ENCODE measurements at places on chromosomes 3 and 15.

- DNase-seq = no peak
These were observed 479.4 kb upstream of the KCNMB2 start for GRCh38 chr3:178056868-178057267.

GRCh38 chr3:2978977-2979732 lies 131.0 kb downstream of the IL5RA start:
- DNase-seq = no peak

- no peak for DNase-seq
These were observed 3.4 kb downstream of the GAP43 start for GRCh38 chr3:115626721-115627120.

DNA sequence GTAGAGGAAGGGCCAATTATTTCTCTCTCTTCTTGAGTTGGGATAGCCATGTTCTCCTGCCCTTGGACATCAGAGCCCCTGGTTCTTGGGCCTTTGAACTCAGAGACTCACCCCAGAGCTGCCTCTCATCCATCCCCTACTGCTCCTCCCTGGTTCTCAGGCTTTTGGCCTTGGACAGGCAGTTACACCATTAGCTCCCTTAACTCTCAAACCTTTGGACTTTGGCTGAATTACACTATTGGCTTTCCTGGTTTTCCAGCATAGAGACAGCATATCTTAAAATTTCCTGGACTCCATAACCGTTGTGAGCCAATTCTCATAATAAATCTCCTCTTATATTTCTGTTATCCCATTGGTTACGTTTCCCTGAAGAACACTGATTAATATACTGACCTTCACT lies 63.7 kb upstream of the CHL1 start:
- DNase-seq = no peak

DNA sequence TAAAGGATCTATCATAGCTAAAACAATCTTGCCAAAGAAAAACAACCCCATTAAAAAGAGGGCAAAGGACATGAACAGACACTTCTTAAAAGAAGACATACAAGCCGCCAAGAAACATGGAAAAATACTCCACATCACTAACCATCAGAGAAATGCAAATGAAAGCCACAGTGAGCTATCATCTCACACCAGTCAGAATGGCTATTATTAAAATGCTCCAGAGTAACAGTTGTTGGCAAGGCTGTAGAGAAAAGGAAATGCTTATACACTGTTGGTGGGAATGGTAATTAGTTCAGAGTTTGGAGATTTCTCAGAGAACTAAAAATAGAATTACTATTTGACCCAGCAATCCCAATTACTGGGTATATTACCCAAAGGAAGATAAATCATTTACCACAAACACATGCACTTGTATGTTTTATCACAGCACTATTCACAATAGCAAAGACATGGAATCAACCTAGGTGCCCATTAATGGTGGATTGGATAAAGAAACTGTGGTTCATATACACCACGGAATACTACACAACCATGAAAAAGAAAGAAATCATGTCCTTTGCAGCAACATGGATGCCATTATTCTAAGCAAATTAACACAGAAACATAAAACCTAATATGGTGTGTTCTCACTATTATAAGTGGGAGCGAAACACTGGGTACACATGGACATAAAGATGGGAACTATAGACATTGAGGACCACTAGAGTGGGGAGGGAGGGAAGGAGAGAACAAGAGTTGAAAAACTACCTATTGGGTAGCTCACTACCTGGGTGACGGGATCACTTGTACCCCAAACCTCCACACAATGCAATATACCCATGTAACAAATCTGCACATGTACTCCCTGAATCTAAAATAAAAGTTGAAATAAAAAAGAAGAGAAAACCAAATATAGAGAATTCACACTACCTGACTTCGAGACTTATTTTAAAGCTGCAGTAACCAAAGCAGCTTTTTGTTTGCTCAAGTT lies 32.6 kb downstream of the ITGA11 start:
- DNase-seq = no peak

DNA sequence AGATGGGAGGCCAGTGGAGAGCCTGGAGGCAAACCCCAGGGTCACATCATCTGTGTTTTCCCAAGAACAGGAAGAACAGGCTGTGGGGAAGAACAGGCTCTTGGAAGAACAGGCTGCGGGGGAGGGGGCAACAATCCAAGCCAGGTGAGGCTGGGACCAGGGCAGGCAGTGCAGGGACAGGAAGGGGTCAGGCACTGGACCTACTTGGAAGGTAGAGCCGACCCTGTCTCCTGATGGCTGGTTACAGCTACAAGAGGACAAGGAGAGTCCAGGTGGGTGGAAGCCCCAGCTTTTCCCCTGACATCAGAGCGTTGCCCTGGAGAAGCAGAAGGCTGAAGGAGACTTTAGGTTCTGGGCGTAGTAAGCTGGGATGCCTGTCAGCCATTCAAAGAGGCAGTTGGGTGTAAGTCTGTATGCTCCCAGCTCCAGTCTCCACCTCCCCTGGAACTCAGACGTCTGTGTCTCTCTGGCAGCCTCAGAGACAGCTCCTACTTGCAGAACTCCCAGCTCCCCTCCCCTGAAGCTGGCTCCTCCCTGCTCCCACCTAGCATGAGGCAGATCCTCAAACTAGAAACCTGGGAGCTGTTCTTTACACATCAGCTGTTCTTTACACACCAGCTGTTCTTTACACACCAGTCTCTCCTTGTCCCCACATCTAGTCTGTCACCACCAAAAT lies 130.9 kb downstream of the DNAJB8 start:
- DNase-seq = no peak

DNA sequence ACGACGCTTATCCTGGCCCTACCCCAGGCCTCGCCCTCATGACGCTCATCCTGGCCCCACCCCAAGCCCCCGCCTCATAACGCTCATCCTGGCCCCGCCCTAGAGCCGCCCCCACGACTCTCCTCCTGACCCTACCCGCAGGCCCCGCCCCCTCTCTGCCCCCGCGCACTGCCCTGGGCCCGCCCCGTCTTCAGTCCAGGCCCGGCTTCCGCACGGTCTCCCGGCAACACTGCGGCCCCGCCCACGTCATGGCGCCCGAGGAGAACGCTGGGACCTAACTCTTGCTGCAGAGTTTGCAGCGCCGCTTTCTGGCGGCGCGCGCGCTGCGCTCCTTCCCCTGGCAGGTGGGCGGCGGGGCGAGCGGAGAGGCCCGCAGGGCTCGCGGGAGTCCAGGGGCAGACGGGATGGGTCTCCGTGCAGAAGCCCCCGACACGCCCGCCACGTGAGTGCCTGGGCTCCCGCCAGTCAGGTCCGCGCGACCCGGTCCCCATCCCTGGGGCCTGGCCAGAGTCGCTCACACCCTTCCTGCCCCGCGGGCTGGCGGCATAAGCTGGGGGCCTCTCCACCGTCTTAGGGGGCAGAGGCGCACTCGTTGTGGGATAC lies 52.5 kb upstream of the ROPN1B start:
- peak; percentile 96 for DNase-seq

- DNase-seq = no peak
These were observed 432 bp upstream of the RAD54L2 start for GRCh38 chr3:51538115-51538458.

- no peak for DNase-seq
These were observed 75.0 kb downstream of the GABRB3 start for GRCh38 chr15:26697913-26698312.

DNA sequence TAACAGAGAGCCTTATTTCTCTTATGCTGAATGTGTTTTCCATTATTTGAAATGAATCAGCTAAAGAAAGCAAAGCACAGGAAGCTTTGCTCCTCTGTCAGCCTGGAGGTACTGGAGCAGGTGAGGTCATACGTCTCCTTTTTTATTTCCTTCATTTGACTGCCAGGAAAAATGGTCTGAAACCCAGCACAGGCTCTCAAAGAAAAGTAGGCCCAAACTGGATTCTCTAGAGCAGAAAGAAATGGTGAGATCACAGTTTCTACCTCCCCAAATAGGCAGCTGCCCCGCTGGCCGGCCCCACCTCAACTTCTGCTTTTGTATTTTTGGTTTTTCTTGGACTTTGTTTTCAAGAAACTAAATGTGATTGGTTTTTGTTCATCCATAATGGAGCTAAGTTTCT lies 95.1 kb downstream of the RPL39L start:
- no peak for DNase-seq

GRCh38 chr3:196821806-196822355 lies 45.8 kb upstream of the SENP5 start:
- no peak for DNase-seq

- DNase-seq = no peak
These were observed 187.1 kb upstream of the DNAJC19 start for GRCh38 chr3:181176601-181177000.

- DNase-seq = no peak
These were observed 250.8 kb upstream of the TGFBR2 start for GRCh38 chr3:30355622-30356021.

- no peak for DNase-seq
These were observed 134.4 kb upstream of the SKOR1 start for GRCh38 chr15:67690936-67691335.

All from amygdala (tissue), 56 donors.